Cerebellar nuclear complex (tissue), 1 donor: ENCODE measurements at places on chromosomes 5 and 9.

- no peak for DNase-seq
These were observed 38.8 kb downstream of the SFXN1 start for GRCh38 chr5:175516933-175517823.

- no peak for DNase-seq
These were observed 177.8 kb upstream of the TNC start for GRCh38 chr9:115295734-115296133.

DNA sequence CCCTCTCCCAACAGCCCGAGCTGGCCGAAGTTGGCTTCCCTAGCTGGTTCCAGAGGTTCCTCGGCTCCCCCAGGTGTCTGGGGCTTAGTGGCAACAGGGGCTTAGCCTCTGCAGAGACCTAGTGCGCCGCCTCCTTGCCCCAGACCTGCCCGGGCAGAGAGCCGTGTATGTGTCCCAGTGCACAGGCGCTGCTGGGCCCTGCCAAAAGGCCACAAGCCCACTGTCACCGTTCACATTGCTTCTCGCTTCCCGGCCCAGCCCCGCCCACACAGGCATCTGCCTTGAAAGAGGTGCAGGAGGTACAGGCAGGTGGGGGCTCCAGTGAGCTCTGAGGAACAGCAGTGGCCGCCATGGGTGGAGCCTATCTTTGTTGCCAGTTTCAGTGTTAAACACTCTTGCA lies 2.5 kb upstream of the CACFD1 start:
- no peak for DNase-seq

DNA sequence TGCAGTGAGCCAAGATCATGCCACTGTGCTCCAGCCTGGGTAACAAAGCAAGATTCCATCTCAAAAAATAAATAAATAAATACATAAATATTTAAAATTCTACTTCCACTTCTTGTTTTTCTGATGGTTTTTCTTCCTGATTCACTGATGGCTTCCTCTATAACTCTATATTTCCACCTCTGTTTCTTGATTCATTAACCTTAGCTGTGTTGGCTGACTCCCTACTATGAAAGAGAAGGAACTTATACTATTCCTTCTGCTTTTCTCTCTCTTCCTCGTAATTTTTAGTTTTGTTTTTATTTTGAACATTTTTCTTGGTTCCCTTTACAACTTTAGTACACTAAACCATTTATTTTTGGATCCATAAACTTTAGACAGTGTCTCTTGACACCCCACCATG lies 103.5 kb downstream of the MAMDC2 start:
- DNase-seq: no peak

GRCh38 chr9:80720579-80720978 lies 968.8 kb downstream of the TLE1 start:
- DNase-seq: no peak

- no peak for DNase-seq
These were observed 74.7 kb downstream of the PTTG1 start for GRCh38 chr5:160496334-160496733.

DNA sequence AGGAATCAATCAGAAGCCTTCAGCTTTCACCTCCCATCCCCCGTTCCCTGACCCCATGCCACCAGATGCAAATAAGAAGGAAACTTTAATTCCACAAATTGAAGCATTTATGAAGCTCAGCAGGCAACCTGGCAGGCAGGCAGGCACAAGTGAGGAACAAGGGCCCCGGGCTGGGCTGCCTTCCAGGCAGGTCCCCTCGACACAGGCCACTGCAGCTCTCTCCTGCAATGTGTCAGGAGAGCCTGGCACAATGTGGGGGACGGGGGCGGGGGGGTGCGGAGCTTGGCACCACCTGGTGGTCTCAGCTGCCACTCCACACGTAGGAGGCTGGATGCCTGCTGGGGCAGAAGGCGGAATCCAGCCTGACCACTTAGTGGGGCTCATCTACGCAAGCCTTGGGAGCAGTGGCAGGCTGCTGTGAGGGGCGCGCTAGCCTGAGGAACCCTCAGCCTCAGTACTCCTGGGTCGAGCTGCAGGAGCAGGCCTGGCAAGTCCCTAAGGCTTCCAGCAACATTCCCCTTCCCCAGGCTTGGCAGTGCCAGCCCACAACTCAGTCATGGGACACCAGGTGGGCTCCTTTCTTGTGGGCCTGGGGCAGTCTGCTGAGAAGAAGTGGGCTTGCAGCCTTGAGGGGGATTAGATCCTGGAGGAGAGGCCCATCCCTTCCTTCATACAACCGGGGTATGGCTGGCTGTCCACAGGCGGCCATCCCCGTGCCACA lies 50.2 kb upstream of the KCNMB1 start:
- DNase-seq: no peak

DNA sequence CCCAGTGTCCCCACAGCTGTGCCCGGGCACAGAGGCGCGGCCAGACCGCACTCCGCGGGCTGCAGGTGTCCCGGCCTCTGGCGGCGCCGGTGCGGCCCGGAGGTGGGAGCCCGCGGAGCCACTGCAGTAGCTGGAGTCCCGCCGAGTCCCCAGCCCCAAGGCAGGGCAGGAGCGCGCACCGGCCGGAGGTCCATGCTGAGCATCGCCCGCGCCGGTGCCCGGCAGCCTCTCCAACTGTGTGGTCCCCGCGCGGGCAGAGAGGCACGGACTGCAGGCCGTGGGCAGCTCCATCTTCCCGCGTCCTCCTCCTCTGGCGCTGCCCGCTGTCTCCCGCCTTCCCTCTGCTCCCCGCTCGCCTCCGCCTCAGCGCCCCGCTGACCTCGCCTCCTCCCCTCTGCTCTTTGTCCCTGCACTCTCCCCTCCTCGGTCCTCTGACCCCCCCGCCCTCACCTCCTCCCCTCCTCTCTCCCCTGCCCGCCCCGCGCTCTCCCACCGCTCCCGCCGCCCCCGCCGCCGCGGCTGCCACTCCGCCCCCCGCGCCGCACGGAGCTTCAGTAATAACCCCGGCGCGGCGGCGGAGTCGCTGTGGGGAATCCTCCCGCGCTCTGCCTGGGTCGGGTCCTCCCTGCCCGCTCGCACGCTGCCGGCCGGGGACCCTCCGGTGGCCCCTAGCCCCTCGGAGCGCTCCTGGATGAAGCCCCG lies at the start of gene ADAMTS16:
Gene ADAMTS16, plus strand, starts transcription at position 554 of the 702 bp plus-strand sequence. Its CDS starts 138 bp downstream, at position 692.
- DNase-seq: no peak

GRCh38 chr5:52821901-52822300 lies 34.2 kb downstream of the ITGA1 start:
- DNase-seq: no peak

DNA sequence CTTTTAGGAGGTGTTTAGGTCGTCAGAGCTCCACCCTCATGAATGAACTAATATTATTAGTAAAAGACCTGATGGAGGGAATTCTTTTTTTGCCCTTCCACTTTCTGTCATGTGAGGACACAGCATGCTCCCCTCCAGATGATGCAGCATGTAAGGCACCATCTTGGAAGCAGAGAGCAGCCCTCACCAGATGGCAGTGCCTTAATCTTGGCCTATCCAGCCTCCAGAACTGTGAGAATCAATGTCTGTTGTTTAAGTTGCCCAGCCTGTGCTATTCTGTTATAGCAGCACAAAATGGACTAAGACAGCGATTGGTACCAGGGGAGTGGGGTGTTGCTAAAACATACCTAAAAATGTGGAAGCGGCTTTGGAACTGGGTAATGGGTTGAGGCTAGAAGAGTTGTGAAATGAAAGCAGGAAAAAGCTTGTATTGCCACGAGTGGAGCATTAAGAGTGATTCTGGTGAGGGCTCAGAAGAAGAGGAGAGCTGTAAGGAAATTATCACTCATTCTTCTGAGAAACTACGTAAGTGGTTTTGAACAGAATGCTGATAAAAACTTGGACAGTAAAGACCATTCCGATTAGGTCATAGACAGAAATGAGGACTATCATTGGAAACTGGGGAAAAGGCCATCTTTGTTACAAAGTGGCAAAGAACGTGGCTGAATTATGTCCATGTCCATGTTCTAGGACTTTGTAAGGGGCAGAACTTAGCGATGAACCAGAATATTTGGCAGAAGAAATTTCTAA lies 28.6 kb downstream of the PTPDC1 start:
- no peak for DNase-seq

GRCh38 chr5:30209755-30210154 lies 983.7 kb upstream of the CDH6 start:
- DNase-seq: no peak

- no peak for DNase-seq
These were observed at the start of gene TMEFF1 for GRCh38 chr9:100472788-100473275. TSS of gene TMEFF1 (plus strand) at chr9:100473149. CDS start at chr9:100473545, 396 bp downstream.
